ENCODE measurements at places on chromosomes 5 and 9.
A peak's percentile ranks its signal among the peaks of the same experiment; 100 is the strongest.

- no peak for DNase-seq
These were observed 1300.1 kb upstream of the DMAC1 start for GRCh38 chr9:9099646-9100045.

GRCh38 chr5:120137582-120137981 is 326.5 kb upstream of the PRR16 start:
- no peak for DNase-seq

GRCh38 chr5:14268738-14269137 is 125.6 kb downstream of the TRIO start:
- no peak for DNase-seq

DNA sequence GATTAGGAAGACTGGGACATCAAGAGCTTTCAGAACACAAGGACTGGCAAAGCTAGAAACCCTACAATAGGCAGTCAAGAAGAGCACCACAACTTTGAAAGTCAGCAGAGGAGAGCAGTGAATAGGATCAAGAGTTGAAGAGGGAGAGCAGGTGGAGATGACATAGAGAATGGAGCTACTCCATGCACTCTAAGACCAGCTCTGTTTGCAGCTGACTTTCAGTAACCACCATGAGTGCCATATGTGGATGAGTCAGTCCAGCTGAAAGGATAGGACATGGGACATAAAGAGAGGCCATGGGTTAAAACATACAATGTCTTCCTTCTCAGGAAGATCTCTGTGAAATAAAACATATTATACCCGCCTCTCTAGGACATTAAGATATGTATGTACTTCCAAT is 289.1 kb upstream of the KLF4 start:
- no peak for DNase-seq

DNA sequence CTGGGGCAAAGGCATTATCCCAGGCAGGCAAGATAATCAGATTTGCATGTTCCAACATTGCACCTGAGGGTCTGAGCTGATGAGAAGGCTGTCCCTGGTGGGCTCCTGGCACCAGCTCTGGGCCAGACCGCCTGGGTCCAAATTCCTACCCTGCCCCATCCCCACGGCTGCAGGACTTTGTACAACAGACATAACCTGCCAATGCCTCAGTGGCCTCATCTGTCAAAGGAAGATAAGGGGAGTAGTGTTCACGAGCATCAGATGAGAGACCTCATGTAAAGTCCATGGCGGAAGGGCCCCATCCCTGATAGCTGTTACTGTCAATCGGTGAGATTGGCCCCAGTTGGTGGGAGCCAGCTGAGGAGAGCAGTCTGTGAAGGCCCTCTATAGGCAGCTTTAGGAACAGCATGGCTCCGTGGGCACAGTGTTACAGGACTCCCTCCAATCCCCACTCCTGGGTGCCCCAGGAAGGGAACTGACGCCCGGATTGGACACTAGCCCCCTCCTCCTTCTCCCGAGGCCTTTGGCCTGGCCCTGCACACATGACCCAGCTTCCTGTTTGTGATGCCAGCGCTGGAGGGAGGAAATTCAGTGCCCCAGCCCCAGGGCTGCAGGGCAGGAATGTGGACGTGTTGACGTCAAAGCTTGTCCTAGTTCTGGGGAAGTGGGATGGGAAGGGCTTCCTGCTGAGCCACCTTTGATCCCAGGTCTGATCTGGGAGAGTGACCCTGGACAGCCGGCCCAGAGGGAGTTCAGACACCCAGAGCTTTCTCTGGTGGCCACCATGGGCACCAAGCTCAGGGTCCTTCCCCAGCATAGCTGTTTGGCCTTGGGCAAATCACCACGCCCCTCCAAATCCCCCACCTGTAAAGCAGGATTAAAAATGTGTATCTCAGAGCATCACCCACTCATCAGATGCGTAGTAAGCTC is 56.2 kb downstream of the DUSP1 start:
- peak; percentile 65 for DNase-seq

DNA sequence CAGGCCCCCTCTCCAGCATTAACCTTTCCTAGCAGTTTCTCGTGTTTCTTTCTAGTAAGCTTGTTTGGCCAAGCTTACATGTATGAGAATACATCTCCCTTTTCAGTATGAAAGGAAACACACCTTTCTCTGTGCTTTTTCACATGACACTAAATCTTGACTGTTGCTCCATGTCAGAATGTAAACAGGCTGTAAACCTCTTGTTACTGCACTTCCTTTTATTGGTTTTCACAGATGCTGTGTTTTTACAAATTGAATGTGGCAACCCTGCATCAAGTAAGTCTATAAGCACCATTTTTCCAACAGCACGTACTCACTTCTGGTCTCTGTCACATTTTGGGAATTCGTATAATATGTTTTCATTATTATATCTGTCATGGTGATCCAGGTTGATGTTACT is 2.2 kb upstream of the CANX start:
- no peak for DNase-seq

DNA sequence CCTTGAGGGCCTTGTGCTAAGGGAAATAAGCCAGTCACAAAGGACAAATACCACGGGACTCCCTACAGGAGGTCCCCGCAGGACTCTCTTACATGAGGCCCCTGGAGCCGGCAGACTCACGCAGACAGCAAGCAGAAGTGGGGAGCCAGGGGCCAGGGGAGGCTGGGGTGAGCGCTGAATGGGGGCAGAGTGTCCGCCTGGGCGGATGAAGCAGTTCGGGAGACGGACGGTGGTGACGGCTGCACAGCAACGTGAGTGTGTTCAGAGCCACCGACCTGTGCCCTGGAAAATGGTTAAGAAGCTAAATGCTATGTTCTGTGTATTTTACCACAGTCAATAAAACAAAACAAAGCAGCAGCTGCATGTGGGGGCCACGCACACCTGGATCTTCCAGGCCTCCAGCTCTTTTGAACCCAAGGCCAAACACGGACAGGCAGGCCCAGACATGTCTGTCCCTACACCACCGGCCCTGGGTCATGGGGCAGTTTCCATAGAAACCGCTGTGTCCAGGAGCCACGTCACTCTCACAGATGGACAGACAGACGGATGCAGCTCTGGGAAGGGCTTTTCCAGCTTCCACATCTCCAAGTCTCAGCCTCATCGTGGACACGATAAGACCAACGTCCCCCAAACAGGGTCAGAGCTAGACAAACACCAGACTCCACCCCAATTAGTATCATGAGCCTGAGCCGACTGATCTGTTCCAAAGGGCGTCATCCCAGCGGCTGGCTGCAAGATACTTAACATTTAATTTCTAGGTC is 103.9 kb downstream of the VAV2 start:
- no peak for DNase-seq

DNA sequence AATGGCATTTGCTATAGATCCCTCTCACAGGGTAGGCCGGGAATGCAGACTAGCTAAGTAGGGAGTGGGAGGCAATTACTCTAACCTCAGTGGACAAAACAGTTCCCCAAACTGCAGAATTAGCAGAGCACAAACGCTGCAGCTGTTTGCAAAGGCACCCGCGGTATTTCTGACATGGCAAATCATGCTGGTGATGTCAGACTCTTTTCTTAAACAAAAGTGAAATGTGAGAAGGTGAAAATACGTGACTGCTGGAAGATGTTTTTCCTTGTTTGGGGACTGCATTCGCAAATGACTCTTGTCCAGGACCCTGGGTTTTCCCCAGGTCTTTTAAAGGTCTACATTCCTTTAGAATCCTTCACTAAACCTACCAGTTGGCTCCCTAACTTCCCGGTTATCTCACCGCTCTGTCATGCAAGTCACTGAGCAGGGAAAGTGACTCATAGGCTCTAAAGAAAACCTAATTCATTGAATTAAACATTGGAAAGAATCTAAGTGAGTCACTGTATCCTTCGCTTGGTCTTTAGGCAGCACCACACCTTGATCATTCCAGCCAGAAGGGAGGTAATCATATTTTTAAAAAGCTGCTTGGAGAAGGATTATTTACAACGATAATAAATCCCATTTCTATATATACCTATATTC is 91.5 kb upstream of the DNAH5 start:
- DNase-seq = no peak

DNA sequence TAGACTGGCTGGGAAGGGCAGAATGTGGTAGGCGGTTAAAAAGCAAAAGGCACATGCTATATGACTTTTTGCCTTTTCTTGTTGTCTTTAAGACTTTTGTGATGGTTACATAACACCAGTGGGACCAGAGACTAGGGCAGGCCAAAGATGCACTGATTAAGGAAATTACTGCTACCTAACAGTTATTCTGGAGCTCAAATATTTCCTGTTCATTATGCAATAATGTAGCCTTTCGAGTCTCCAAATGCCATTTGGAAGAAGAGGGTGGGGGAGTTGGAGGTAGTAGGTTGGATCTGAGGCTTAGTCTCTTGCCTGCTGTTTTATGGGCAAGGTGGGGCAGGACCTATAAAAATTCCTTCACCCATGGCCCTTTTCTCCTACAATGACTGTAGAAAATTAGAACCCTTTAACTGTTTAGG is 51.7 kb downstream of the SH3GL2 start:
- DNase-seq = no peak

DNA sequence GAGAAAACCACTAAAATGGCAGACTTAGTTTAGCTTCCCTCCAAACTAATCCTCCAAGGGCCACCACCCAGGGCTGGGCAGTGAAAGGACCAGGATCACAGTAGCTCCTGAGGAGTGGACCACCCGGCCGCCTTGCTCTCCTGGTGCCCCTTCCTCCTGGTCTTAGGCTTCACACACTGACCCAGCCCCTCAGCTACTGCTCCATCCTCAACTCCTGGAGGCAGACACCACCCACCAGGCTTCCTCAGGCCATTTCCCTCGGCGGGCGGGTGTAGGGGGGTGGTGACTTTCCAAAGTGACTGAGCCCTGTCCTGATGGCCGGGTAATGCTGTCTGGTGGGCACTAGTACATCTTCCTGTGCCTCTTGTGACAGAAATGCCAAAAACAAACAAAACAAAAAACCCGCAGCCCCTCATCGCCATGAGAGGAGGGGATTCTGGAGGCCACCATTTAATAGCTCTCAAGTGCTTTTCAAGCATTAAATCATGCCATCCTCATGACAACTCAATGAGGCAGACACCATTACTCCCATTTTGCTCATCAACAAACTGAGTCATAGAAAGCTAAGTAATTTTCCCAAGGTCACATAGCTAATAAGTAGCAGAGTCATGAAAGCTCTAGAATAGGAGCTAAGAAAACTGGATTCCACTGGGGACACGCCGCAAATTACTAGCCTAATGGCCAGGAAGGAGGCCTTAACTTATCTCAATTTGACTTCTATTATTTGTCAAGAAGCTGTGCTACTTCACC is 91.3 kb upstream of the LRRTM2 start:
- no peak for DNase-seq

DNA sequence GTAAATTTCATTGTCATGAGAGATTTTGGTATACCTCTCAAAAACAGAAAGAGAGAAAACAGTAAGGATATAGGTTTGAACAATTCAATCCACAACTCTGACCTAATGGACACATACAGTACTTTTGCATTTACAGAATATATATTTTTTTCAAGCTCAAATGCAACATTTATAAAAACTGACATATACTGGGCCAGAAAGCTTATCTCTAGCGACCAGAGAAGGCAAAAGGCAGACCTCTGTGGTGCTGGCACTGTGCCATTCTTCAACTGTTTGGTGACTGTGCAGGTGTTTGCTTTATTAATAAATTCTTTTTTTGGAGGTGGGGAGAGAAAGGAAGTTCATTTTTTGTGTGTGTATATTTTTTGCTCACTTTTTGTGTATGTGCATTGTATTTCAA is 6.0 kb upstream of the PLAC8L1 start:
- no peak for DNase-seq

- DNase-seq = no peak
These were observed 10.8 kb upstream of the MGAT1 start for GRCh38 chr5:180813420-180813819.

DNA sequence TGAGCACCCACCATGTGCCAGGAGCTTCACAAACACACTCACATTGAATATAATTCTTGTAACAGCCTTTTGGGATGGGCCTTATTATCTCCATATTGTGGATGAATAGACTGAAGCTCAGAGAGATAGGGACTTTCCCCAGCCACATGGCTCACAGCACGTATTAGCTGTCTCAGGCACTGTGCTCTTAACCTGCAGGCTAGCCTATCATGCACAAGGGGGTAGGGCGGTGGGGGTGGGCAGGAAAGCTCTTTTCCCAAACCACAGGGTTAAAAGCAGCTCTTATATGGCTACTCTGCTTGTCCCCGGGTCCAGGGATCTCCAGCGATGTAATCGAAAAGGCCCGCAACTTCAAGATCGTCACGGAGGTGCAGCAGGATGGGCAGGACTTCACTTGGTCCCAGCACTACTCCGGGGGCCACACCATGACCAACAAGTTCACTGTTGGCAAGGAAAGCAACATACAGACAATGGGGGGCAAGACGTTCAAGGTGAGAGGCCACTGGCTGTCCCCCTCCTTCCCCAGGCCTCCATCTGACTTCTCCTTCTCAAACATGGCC is 2.6 kb downstream of the FABP6 start:
- no peak for DNase-seq

DNA sequence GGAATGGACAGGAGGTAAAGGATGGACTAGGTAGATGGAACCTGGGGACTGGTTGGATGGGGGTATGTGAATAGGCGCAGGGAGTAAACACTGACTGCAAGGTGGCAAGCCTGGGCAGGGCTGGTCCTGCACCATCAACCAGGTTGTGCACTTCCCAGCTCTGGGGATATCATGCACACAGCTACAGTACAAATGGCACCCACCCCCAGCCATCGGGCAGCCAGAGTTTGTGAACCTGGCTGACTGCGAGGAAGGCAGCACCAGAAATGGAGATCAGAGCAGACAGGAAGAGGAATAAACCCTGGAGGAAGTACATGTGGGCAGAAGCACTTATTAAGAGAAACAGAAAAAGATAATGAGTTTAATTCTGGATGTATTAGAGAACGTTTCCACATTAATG is 229.1 kb downstream of the ESM1 start:
- no peak for DNase-seq

DNA sequence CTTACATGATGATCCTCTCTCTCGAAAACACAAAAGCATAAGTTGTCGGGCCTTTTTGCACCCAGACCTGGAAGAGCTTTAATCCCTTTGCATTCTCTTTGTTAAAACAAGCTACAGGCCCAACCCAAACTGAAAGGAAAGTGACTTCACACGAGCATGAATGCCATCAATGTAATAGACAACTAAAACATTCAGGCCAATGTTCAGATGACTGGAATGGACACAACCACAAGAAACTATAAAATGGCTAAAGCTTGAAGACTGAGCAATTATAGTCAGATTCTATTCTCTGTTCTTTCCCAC is 45.5 kb downstream of the RFX3 start:
- no peak for DNase-seq

GRCh38 chr9:19119246-19119645 is 8.0 kb downstream of the PLIN2 start:
- DNase-seq = no peak

DNA sequence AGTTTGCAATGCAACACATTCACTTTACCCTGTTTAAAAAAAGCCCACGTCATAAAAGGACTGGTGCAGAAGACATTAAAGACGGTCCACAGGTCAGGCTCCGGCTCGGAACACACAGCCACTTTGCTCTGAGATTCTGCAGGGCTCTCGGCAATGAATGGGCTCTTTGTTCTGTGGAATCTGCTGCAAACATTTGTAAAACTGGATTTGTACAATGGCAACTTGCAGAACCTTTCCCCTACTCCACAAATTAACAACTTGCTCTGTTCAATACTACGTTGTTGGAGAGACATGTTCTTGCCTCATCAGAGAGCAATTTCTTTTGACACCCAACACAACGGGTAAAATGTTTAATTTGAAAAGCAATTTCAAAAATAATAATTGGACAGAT is 13.0 kb upstream of the NR5A1 start:
- DNase-seq = no peak

- DNase-seq = no peak
These were observed 286.2 kb downstream of the MRPS30 start for GRCh38 chr5:45094876-45095440.

GRCh38 chr5:122908662-122909061 is 63.2 kb downstream of the SNX24 start:
- DNase-seq = no peak

GRCh38 chr5:98076501-98076900 is 697.0 kb upstream of the RGMB start:
- no peak for DNase-seq
